ENCODE measurements at places on chromosomes 1 and 21.

DNA sequence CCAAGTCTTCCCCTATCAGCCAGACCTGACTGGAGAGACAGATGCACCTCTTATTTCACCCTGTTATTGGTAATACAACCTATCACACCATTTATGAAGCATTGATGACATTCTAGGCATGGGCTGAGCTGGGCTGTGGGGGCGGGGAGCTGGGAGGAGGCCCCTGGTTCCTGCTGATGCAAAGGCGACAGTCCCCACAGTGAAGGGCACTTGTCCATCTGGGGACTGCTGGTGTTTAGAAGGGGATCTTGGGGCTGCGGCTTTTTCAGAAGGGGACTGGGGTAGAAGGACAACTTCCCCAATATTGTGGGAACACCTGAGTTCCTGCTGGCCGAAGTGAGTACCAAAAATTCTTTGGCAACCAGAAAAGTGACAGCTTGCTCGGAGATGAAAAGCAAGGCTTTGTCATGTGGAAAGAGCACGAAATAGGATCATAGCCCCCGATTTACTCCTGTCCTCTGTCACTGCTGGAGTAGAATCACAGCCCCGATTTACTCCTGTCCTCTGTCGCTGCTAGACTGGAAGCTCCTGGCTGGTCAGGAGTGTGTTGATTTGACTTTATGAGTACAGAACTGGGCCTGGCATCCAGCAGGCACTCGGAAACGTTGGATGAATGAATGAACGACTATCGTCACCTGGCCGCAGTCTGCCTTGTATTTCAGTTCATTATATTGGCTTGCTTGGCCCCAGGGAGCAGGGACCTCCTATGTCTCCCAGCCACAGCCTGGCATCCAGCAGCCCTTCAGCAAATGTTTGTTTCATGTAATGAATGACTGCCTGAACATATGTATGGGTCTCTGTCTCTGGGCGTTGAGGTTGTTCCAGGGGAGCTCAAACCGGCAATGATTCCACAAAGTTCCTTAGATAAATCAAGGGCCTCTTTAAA is 16.5 kb upstream of the ETV3L start:
- no peak for DNase-seq

DNA sequence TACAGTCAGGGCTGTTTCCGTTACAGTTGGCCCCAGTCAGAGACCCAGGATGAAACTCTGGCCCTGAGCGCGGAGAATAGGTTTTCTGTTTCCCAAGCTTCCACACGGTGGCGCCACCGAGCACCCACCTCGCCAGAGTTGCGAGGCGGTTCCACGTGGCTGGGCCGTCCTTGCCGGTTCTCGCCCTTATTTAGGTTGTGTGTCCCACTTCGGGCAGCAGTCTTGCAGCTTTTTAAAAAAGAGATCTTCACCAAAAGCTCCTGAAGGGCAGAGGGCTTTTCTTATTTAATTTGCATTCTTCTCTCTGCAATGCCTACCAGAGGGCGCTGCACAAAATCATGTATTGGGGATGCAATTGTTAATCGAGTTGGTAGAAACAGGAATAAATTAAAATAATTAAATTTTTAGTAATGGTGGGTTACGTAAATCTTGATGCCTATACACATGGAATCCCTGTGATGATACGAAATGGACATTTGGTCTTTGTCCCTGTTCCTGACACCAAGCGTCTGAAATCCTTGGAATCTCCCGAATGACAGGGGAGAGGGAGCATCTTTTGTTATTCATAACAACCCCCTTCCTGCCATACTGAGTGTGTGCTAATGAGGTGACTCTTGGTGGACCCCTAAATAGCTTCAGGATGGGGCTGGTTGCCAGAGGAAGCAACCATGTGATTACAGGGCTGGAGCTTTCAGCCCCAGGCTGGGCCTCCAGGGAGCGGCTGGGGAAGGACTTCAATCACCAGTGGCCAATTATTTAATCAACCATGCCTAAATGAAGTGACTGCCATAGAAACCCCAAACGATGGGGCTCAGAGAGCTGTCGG is 5.6 kb upstream of the S100A7 start:
- DNase-seq, result peak; percentile 66

DNA sequence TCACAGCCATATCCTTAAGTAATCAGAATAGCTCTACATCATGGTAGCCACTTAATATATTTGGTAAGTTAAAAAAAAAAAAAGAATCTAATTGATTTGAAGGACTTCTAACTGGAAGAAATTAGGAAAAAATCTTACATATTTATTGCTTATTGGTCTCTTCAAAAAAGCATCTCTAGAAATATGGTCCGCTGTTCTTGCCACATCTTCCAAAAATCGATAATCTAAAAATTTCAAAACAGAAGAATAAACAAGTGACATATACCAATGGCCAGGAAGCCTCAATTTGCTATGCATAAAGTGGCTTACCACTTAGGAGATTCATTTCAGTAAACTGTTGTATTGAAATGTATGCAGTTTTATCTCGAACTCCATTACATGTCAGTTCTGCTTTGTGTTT is 2.3 kb downstream of the ZNHIT6 start:
- no peak for DNase-seq

- DNase-seq, result no peak
These were observed 36.7 kb downstream of the FAM163A start for GRCh38 chr1:179779645-179780272.

DNA sequence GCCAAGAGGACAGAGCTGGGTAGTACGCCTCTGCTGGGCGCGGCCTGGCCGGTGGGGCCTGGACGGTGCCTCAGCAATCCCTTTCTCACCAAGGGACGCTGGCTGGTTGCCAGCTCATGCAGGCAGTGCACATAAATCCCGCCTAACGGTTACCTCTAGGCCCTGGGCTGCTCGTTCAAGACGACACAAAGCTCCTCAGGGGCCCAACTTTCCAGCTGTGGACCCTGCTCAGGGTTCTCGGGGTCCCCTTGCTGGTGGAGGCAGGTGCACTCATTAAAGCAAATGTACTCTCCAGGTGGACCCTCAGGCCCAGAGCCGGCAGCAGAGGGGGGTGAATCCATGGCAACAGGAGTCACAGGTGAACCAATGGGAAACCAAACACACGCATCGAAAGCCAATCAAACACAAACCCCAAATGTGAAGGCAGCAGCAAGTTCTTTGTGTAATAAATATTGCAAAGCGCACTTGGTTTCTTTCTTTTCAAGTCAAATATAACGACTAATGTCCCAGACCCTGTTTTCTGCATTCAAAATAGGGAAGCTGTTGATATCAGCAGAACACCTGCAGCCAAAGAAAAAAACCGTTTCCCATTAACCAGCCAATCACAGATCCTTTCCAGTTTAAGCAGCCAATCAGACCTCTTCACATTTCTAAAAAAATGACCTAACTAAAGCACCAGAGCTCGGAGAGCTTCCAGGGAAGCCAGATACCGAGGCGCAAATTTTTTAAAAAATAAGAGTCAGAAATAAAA is 26.1 kb upstream of the CLSTN1 start:
- DNase-seq, result peak; percentile 26

DNA sequence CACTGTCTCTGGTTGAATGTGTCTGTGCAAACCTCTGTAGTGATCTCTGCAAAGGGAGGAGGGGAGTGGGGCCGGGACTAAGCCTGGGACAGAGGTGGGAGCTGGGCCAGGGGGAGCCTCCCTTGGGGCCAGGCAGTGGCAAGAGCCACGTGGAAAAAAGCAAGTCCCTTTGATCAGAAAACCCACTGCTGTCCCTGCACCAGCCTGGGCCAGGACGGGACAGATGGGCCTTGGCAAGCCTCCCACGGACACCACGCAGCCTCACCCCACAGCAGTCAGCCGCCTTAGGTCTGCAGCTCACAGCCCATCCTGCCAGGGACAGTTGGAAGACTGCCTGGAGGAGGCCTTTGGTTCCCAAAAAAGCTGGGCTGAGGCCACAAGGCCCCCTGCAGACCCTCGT is 11.7 kb upstream of the TRAPPC10 start:
- DNase-seq, result no peak

GRCh38 chr1:54276617-54277450 is 76.9 kb downstream of the MRPL37 start:
- DNase-seq, result no peak

- no peak for DNase-seq
These were observed 99.5 kb upstream of the DUSP10 start for GRCh38 chr1:221841251-221841982.

DNA sequence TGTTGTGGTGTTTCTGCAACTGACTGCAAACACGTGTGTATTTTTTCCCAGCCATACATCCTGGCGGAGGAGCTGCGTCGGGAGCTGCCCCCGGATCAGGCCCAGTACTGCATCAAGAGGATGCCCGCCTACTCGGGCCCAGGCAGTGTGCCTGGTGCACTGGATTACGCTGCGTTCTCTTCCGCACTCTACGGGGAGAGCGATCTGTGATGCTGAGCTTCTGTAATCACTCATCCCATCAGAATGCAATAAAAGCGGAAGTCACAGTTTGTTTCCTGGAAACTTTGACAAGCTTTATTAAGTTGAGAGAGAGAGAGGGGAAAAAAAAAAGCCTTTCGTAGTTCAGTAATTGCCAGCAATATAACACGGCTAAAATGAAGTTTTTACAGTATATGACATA is 32.7 kb upstream of the MTR start:
- DNase-seq, result no peak

DNA sequence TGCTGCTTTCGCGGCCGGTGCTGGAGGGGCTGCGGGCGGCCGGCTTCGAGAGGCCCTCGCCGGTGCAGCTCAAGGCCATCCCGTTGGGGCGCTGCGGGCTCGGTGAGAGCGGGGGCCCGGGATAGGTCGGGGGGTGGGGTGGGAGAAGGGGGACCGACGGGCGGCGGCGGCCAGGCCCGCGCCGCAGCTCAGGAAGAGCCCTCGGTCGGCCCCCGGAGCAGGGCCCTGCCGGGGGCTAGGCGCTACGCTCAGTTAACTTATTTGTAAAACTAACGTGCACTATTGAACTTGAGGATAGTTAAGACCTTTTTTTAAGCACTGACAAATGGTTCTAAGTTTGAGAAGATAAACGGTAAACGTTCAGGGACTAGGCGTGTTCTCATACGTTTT is 418 bp downstream of the DDX20 start:
- no peak for DNase-seq

- DNase-seq, result no peak
These were observed 3.4 kb upstream of the ZNF678 start for GRCh38 chr1:227559926-227560325.

DNA sequence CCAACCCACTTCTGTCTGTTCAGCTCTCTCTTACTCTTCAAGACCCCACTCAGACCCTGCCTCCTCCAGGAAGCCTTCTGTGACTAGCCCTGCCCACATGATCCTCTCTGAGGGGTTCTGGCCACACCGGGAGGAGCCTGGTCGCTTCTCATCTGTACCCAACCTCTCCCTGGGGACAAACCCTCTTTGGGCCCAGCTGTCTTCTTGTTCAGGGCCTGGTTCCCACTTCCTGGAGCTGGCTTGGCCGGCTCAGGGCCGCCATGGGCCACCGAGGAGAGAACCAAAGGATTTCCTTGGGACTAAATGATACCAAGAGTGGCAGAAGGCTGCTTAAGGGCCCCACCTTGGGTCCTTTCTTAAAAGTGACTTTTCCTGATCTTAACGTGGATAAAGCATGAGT is 124.7 kb upstream of the ZBTB40 start:
- DNase-seq, result no peak

DNA sequence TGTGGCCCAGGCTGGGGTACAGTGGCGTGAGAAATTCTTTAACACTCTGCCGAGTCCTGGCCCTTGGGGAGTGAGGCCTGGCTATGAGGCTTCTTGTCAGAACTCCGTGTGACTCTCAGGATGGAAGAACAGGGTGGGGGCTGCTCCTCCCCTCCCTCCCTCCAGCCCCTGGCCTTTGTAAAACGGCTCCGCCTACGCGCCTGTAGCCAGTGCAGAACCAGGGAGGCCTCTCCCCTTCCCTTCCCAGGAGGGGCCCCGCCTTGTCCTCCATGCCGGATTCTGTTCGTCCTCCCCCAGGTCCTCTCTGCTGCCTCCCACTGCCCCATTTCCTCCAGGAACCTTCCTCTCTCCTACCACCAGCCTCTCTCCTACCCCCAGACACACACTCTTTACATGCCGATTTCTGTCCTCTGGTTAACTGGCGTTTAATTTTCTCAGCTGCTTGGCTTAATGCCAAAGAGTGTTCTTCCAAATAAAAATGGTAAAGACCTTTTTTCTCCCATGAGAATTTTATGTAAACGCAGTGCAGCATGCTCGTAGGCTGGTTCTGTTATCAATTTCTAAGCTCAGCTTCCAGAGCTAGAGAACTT is 21.0 kb downstream of the PDE9A start:
- no peak for DNase-seq

DNA sequence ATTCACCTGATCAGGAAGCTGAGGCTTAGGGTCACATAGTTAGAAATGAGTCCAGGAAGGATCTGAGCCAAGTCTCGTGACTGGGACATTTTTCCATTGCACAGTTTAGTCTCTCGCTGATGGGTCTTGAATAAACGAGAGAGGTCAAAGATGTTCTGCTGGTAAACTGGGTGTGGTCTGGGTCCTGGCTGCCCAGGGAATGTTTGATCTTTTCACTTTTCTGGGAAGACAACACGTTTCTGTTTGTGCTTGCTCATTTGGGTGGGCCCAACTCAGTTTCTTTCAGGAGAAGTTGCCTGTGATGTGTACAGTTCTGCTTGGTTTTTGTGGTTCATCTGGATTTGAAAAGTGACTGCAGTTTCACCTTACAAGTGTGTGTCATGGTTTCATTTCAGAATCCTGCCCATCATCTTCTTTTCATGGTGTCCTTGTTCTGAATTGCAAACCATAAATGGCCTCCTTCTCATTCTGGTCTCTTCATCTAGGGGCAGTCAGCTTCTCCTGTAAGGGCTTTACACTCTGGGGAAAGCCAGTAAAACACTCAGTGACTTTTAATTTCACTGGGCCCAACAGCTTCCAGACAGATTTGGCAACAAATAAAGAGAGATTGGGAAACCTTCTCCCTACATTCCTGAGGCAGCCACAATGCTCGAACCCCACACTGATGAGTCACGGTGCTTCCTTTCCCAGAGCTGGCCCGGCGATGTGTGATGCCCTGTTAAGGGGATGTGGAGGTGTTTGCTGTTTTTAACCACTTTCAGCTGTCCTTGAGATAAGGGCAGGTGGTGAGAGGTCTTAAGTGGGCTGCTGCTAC is 7.2 kb upstream of the TACSTD2 start:
- peak; percentile 2 for DNase-seq

GRCh38 chr1:87084244-87084836 is 169.9 kb downstream of the HS2ST1 start:
- DNase-seq, result no peak

- DNase-seq, result no peak
These were observed 59.0 kb upstream of the C1orf53 start for GRCh38 chr1:197843401-197843800.

GRCh38 chr1:221850470-221851187 is 108.7 kb upstream of the DUSP10 start:
- DNase-seq, result no peak

DNA sequence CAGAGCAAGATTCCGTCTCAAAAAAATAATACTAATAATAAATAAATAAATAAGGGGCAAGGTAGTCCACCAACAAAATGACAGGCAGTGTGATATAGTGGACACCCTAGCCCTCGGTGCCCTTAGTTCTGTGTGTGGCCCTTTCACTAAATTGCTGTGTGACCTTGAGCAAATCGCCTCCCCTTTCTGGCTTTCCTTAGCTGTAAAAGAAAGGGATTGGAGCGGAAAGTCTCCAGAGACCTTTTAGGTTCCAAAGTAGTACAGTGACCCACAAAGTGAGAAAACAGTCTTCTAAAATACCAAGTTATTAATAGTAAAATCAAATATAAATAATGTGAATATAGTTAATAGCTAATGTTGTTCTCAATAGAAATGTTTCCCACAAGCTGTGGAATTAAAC is 7.6 kb downstream of the LMNA start:
- DNase-seq, result no peak
